ENCODE measurements at places on chromosomes 2 and 18.

DNA sequence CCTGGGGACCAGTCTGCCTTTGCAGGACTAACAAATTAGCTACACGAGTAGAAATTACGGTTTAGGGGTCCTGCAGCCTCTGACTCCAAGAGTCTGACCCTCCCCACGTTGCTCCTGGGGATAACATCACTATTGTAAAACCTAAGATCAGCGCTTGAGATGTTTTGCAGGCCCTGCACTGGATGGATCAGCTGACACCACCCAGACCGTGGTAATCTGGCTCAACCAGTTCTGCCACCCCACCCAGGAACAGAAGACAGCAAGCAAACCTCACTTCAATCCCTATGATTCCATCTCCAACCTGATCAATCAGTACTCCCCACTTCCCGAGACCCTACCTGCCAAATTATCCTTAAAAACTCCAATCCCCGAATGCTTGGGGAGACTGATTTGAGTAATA, 31.7 kb downstream of the NGEF start:
- DNase-seq: peak; percentile 67

DNA sequence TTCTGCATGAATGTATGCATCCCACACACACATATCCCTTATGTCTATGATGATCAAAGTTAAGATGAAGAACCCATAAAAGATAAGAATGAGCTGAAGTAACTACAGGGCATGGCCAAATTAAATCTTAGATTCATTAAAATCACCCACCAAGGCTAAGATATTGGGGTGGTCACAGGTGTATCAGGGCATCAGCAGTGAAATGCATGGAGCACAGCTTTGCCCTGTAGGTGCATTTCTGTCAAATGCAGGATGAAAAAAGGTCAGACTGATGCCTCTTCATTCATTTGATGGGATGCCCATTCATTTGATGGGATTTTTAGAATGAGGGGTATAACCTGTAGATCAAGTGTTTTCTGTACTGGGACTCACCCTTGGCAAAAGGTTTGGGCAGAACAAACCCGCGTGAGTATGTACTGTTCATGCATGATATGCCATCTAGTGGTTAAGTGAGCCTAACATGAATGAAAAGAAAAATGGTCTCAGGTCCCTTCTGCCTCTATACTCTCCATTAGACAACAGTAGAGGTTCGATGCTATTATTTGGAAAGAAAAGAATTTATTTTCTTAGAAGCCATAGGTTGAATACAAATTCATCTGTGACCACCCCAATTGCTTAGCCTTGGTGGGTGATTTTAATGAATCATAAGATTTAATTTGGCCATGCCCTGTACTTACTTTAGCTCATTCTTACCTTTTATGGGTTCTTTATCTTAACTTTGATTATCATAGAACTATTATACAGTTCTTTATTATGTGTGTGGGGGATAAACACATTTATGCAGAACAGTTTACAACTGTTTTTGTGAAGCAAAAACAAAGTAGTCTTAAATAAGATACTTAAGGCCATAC, 43.2 kb upstream of the NOSTRIN start:
- DNase-seq: no peak

DNA sequence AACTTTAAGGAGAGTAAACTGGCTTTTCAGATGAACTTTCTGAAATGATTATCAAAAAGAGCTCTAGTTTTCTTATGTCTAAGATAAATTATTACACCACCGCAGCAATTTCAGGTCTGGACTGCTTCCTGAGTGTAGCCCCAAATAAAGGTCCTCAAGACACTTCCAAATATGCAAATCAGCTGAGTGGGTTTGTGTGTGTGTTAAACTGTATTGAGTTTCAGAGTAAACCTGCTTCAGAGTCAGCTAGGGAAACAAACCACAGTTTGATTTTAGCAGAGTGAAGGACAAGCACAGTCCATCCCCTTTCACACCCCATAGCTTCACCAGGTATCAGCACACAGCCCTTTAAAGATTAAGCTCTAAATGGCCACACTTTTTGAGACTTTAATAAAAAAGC, 168.7 kb downstream of the NRXN1 start:
- no peak for DNase-seq

DNA sequence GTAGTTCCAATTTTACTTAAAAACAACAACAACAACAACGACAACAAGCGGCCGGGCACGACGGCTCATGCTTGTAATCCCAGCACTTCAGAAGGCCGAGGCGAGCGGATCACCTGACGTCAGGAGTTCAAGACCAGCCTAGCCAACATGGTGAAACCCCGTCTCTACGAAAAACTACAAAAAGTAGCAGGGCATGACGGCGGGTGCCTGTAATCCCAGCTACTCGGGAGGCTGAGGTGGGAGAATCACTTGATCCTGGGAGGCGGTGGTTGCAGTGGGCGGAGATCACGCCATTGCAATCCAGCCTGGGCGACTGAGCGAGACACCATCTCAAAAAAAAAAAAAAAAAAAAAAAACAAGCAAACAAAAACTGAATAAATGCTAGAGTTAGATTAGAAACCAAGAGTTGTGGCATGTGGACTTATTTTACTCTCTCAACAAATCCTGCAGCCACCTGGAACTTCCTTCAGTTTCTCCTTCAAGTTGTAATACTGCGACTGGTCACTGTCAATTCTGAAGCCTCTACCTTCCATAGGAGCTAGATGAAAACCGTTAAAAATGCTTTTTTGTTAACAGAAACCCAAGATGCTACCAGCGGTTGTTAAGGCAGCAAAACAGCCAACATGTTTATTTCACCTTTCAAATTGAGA, 1.3 kb downstream of the ATP5F1A start:
- no peak for DNase-seq

GRCh38 chr2:224343226-224343625, 58.7 kb downstream of the FAM124B start:
- no peak for DNase-seq

DNA sequence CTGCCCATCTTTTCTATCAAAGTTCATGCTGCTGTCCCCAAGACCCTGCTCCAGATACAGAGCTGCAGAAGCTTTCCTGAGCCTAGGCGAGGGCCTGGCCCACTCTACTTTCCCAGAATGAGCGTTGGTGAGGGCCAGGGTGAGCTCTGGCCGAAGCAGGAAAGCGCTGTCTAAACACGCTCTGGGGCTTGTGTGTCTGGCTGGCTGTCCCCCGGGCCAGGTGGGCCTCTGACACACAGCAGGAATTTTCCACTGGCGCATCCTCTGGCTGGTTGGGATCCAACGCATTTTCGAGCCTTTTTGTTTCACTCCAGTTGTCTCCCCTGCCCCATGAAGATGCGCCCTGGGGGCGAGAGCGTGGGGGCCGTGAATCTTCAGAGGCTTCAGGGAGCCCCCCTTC, 17.8 kb upstream of the KCNK3 start:
- no peak for DNase-seq

DNA sequence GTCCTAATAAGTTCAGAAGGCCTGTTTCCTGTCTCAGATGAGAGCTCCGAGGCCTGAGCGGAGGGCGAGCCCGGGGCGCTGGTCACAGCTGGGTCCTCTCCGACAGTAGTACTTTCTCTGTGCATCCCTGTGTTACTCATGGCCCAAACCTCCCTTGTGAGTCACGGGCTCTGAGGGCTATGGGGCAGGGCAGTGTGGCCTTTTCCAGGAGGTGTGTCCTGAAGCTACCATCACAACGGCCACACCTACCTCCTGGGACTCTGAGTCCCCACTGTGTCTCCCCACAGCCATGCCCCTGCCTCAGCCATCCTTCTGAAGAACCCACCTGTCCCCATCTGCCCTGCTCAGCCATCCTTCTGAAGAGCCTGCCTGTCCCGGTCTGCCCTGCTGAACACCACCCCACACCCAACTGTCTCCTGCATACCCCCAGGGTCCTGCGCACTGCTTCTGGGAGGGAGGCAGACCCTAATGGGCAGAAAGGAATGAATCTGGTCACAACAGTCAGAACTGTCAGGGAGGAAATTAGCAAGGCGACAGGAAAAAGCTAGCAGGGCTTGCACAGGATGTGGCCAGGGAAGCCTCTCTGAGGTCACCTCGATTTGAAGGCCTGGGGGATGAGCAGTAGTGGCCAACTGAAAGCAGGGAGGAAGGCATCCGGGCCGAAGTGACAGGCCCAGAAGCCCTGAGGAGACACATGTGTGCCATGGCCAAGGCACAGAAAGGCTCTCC, 145.4 kb upstream of the RIOK3 start:
- no peak for DNase-seq

GRCh38 chr2:23384551-23385343, at the start of gene KLHL29:
TSS of gene KLHL29 (plus strand) at chr2:23385179. CDS start at chr2:23562197, 177,018 bp downstream.
- peak; percentile 70 for DNase-seq

DNA sequence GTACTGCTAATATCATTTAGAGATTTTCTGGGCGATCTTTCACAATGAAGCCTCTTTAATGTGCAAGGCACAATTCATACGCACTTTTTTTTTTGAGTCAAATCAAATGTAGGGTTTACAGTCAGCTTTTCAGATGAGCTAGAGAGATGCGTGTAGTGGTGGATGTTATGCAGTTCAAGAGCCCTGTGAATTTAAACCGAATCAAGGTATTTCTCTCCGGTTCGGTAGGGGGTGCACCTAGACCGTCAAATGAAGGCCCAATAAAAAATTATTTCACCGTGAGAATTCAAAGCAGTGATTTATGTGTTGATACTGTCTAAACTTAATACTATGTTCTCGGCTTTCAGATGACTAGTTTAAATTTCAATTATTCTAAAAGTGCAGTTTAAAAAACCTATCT, 1.1 kb downstream of the PTH2R start:
- DNase-seq: no peak

DNA sequence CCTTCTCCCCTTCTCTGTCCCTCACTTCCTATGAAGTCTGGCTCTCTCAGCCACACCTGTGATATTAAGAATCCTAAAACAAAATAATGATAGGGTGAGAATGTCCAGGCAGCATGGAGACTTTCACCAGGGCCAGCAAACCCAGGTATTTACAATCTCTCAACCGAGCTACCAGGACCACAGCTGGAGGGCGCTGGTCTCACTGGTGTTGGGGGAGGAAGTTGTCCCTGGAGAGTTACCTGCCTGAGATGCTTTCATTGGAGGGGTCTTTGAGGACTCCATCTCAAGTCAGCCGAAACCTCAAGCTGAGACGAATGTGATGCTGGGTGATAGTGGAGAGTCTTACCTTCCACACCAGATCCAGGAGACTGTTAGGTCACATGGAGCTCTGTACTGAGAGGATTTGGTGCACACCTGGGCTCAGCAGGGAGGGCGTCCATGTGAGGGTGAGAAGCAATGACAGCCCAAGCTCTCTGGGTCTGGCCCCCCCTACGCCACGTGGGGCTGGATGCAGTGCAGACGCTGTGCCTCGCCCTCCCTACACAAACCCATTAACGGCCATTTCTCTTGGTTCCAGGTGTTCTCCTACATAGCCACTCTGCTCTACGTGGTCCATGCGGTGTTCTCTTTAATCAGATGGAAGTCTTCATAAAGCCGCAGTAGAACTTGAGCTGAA, 27.4 kb downstream of the MAL start:
- DNase-seq: no peak

GRCh38 chr2:128742467-128742866, 423.8 kb upstream of the HS6ST1 start:
- no peak for DNase-seq

DNA sequence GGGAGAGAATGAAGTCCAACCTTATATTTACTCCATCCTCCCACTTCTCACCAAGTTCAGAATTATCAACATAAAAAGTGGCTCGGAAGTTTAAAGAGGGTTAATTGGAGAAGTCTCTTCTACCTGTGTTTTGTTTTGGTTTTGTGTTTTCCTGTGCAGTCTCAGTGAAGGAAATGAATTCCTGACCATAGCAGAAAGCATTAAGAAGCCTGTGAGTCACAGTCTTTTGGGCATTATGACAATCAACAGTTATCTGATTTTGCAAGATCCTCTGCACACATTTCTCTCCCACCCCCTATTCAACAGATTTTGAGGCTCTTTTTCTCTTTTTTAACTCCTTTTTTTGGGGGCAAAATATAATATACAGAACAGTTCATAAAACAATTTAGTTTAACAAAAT, 8.6 kb upstream of the RPL37A start:
- DNase-seq: no peak

DNA sequence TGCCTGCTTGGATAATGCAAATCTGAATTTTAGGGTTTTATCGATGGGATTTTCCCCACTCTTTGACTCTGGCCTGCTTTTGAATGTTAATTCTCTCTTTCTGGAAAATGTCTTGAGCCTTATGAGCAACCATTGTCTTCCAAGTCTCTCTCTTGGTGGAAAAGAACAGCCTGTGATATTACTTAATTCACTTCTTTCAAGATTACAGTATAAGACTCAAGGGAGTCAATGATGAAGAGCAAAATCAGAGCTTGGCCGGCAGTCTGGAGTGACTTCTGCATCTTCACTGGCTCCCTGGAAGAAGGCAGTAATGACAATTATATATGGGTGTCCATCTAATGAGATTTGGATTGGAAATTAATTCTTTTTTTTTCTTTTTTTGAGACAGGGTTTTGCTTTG, 122.9 kb upstream of the ZEB2 start:
- no peak for DNase-seq

DNA sequence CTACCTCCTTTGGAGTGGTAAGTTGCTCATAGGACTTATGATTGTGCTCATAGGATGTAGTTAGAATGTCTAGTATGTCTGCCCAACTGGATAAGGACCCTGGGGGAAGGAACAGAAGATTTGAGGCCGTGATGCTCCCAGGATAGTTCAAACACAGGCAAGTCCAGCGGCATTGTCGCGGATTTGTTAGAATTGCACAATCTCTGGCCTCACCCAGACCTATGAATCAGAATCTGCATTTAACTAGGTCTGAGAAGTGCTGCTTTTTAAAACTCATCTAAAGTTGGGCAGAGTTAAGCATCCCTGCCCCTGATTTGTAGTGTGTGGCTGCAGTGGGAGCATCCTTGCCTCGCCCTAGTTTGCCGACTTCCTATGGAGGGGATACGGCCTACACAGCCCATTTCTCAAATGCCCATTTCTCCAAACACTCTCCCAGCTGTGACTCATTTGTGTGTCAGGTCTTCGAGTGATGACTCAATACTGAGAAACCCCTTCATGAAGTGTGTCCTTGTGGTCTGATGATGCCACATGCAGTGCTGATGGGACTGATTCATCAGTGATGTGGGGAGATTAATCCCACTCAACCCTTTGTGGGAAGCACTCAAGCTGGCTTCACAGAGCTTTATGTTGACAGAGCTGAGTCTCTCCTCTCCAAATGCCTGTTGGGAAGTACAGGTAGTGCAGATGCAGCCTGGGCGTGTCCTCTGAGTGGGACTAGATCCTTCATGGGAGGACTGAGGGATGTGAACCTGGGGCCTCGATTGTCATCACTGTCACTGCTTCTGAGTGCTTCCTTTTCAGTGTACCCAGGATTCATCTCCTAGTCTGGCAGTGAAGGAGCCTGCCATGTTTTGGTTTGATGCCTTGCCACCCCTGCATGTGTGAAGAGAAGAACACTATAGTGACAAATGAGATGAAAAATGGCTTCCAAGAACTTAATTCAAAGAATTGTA, 18.7 kb downstream of the SMIM21 start:
- no peak for DNase-seq
